Central memory CD4-positive, alpha-beta T cell (primary cell): ENCODE measurements at places on chromosomes 6 and 20.

GRCh38 chr20:11210611-11211010, 536.8 kb upstream of the JAG1 start:
- DNase-seq, result no peak

GRCh38 chr6:4670290-4670689, 105.9 kb upstream of the CDYL start:
- DNase-seq, result no peak

- no peak for DNase-seq
These were observed 178.1 kb upstream of the TCF21 start for GRCh38 chr6:133710826-133711225.

DNA sequence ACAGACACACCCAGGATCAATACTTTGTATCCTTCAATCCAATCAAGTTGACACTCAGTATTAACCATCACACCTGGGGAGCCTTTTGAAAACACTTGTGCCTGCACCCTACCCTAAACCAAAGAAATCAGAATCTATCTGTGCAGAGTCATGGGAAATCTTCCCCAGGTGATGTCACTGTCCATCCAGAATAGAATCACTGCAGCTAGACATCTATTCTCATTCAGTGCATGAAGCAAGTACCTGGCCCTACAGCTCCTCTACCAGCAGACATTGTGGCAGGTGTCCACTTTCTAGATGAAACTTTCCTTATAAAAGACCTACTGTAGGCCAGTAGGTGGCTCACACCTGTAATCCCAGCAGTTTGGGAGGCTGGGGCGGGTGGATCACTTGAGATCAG, 262.4 kb upstream of the MARCKS start:
- DNase-seq, result no peak

DNA sequence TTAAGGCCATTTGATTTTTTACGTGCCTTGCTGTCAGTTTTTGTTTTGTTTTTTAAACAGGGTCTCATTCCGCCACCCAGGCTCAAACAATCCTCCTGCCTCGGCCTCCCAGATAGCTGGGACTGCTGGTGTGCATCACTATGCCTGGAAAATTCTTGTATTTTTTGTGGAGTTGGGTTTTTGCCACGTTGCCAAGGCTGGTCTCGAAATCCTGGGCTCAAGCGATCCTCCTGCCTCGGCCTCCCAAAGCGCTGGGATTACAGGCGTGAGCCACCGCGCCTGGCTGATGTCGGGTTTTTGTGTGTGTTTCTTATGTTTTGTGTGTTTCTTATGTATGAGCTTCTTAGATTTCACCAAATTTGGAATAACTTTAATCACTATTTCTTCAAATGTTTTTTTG, 104.8 kb downstream of the TAF4 start:
- DNase-seq, result no peak

DNA sequence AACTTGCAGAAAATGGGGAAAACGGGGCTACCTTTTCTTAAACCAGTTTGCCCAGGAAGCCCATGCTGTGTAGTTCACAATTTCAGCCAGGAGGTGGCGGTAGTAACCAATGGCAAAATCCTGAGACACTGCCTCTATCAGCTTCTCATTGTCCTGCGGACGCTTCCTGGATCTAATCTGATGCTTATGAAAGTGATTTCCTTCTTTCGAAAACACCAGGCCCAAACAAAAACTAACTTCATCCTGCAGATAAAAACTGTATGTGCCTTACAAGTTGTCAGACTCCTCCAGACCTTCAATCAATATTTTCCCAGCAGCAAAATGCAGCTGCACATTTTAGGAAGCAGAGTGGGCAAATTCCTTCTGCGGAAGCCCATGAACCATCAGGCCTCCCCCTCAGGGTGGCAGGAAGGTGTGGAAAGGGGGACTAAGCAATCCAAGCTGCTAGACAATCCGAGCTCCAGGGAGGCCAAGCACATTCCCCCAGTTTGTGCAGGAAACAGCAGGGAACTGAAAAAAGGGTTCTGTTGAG, 88.5 kb downstream of the LY86 start:
- DNase-seq, result peak; percentile 59

GRCh38 chr6:9851541-9852380, 563.1 kb downstream of the TFAP2A start:
- DNase-seq, result no peak

DNA sequence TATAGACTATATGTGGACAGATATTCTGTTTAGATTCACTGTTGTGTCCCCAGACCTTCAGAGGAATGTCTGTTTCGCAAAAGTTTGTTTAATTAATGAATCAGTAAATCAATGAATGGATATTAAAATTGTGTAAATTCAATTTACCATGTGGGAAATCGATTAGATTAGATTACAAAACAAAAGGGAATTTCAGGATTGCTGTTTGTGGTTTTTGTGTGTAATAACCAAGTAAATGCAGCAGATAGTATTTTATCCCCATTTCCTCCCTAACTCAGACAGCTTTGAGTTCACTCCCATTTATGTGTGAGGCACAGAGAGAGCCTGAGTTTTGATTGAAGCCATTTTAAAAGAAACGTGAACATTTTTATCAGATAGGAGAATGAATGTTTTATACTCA, 214.8 kb downstream of the ADGB start:
- DNase-seq, result no peak

DNA sequence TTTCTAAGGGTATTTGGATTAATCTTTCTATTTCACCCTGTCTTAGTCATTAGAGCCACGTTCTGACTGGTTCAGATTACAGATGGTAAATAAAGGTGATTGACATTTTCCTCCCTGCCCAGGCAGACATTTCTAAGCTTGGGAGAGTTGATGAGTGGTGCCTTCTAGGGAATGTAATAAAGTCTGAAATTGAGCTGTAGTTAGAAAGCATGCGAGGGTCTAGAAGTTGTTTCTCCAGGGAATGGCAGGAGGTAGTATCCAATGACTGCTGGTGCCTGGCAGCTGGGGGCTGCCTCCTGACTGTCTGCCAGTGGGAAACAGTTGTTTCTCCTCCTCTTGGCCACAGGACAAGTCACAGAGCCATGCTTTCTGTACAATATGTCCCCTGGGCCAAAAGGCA, 14.6 kb downstream of the EDN3 start:
- no peak for DNase-seq

DNA sequence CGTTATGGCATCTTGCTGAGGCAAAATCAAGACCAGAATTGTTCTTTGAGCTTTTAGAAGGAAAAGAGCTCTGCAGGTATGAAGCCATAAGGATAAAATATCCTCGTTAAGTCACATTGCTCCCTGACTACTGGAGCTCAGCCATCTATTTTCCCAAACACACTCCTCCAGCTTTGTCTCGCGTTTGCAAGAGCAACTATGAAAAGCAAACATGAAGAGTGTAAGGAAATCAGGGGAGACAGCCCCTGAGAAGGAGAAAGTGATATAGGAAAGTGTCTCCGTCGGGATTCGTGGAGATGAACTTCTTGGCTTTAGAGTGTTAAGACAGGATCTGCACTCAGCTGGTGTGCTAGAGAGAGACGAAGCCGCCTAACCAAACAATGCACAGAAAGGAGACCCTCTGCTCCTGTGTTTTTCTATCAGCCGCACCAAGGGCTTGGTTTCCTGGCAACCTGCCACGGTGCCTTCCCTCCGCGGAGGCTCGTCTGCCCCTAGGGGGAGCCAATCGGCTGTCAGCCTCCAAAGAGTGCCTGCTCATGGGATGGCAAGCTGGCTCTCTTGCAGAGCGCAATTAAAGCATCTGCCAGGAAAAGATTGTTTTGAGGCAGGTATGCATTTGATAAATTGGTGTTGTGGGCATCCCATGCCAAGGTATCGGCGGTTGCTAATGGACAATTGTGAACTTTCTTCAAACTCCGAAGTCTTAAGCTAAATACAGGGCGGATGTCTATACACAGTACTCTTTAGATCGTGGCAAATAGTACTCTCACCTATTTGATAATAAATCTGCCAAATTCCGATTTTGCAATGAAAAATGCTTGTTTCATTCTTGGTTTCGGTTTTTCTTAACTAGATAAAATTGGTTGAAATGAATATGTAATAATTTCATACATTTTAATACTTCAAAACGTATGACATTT, 603.2 kb downstream of the RNF144B start:
- DNase-seq, result no peak

- DNase-seq, result no peak
These were observed 1.5 kb downstream of the FAM210B start for GRCh38 chr20:56360133-56360907.

DNA sequence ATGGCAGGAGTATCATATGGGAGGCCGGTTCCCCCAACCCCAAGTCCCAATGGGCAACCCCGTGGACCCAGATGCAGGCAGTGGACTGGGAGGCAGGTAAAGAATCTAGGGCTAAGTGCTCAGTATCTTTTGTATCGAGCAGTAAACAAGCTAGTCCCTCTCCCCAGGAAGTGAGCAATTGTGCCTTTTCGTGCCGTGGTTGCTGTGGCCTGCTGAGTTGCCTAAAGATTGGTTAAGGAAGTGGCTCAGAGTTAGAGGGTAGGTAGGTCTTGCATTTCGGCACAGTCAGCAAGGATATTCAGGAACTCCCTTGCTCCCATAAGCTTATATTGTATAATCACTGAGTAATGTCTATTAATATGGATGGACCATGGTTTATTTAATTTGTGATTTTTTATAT, 1.3 kb upstream of the DNAH8 start:
- DNase-seq, result peak; percentile 43

GRCh38 chr6:161227004-161227960, 46.6 kb downstream of the AGPAT4 start:
- DNase-seq, result no peak

DNA sequence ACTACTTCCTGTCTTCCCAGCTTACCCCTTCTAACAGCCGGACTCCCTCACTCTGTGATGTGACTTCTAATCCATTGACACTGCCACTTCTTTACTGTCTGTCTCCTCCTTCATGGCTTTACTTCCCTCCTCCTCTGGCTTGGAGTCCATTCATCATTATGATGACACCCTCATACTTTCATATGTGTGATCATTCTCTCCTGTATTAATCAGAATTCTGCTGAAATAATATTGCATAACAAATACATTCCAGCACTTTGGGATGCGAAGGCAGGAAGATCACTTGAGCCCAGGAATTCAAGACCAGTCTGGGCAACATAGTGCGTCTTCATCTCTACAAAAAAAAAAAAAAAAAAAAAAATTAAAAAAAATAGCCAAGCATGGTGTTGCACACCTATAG, 147.9 kb upstream of the BTBD3 start:
- DNase-seq, result no peak

GRCh38 chr20:18847226-18847755, 33.7 kb downstream of the SCP2D1 start:
- no peak for DNase-seq

- DNase-seq, result peak; percentile 46
These were observed 49.4 kb upstream of the ARMC2 start for GRCh38 chr6:108798670-108799353.
